ENCODE measurements at places on chromosomes 6 and 20. TPM values are rescaled to one million over a fixed set of nuclear protein-coding genes. Genes with fewer than 3 reads are reported as not detected.

The MRAP2 gene
- total RNA-seq, result 7.4 TPM

The SPATA25 gene
- total RNA-seq, result 0.95 TPM

The DYNLT1 gene
- 98.5 TPM for total RNA-seq

The PCK1 gene
- total RNA-seq, result 0.73 TPM

The MRPS18B gene
- total RNA-seq, result 125 TPM

The FAM162B gene
- not detected for total RNA-seq

The FOXS1 gene
- not detected for total RNA-seq

The POM121L2 gene
- not detected for total RNA-seq

The C20orf202 gene
- total RNA-seq, result not detected

The RAB5IF gene
- total RNA-seq, result 144 TPM

The GSTA2 gene
- not detected for total RNA-seq

DNA sequence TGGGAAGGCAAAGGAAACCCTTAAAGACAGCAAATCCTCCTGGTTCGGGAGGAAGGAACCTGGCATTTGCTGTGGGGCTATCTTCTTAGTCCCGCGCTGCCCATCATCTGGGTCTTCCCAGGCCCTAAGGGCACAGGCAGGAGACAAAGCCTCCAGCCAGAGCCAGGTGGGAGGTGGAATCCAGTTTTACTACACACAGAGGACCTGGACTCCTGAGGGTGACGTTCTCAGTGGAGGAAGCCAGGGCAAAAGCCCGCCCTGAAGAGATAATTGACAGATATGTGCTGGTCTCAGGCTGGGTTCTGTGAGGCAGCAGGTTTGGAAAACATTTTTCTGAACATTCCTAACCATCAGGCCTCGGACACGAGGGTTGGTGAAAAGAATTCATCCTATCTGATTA, 88.4 kb upstream of the AGPAT4 start:
- no peak overlapping the region for H3K4me3 ChIP-seq
- no peak for DNase-seq
- no peak overlapping the region for H3K27ac ChIP-seq
- peaks cover 3% of the 10 kb centered on the region for H3K4me1 ChIP-seq
- no peaks in the 10 kb centered on the region for H3K36me3 ChIP-seq
- H3K27me3 ChIP-seq, result no peaks in the 10 kb centered on the region

GRCh38 chr6:11272491-11273192, 40.2 kb upstream of the NEDD9 start:
- no peaks in the 10 kb centered on the region for H3K4me1 ChIP-seq
- no peaks in the 10 kb centered on the region for H3K36me3 ChIP-seq
- H3K27ac ChIP-seq, result no peak overlapping the region

GRCh38 chr20:25008388-25009217, 16.1 kb upstream of the APMAP start:
- H3K4me3 ChIP-seq, result no peak overlapping the region
- H3K27me3 ChIP-seq, result peaks cover 3% of the 10 kb centered on the region
- no peaks in the 10 kb centered on the region for H3K4me1 ChIP-seq
- H3K36me3 ChIP-seq, result no peaks in the 10 kb centered on the region
- H3K27ac ChIP-seq, result no peak overlapping the region

GRCh38 chr20:36808317-36809257, 35.0 kb upstream of the DSN1 start:
- DNase-seq, result peak; percentile 75
- H3K27me3 ChIP-seq, result no peaks in the 10 kb centered on the region
- H3K4me1 ChIP-seq, result peaks cover 8% of the 10 kb centered on the region
- H3K36me3 ChIP-seq, result peaks cover 88% of the 10 kb centered on the region

DNA sequence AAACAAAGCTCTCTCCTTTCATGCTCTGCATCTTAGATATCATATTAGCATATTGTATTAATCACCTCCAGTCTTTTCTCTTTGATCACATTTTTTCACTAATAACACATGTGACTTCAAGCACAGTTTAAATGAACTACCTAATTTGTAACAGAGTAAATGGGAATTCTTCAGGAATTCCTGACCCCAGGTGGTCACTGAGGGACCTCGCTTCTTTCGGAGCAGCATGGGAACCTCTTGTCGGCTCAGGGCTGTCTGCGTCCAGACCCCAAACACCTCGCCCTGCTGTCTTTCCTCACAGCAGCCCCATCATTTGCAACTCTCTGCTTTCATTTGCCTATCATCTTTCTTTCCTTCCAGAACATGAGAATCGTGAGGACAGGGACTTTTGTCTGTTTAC, 103.5 kb downstream of the DACT2 start:
- H3K4me3 ChIP-seq, result no peak overlapping the region
- H3K36me3 ChIP-seq, result no peaks in the 10 kb centered on the region
- peaks cover 64% of the 10 kb centered on the region for H3K27me3 ChIP-seq
- no peak overlapping the region for H3K27ac ChIP-seq
- no peak for DNase-seq

DNA sequence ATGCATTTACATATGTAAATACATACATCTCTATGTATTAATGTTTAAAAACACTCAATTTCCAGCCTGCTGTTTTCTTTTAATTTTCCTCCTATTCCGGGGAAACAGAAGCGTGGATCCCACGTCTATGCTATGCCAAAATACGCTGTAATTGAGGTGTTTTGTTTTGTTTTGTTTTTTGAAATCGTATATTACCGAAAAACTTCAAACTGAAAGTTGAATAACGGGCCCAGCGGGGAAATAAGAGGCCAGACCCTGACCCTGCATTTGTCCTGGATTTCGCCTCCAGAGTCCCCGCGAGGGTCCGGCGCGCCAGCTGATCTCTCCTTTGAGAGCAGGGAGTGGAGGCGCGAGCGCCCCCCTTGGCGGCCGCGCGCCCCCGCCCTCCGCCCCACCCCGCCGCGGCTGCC, 355 bp upstream of the BMP2 start:
- DNase-seq, result no peak
- no peaks in the 10 kb centered on the region for H3K36me3 ChIP-seq
- no peak overlapping the region for H3K4me3 ChIP-seq
- H3K27ac ChIP-seq, result no peak overlapping the region
- peaks cover 16% of the 10 kb centered on the region for H3K4me1 ChIP-seq
- no peaks in the 10 kb centered on the region for H3K27me3 ChIP-seq

DNA sequence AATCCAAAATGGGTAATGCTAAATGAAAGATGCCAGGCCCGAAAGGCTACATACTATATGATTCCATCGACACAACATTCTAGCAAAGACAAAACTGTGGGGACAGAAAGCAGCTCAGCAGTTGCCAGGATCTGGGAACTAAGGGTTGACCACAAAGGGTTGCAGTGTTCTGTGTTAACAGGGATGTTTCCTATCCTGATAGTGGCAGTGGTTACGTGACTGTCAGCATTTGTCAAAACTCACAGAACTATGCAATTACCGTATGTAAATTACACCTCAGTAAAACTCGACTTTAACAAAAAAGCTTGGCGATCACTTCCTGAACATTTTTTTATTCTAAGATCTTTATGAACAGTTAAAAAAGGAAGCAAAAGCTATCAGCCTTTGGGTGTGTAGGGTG, 83.9 kb downstream of the BANF2 start:
- no peak overlapping the region for H3K27ac ChIP-seq
- DNase-seq, result no peak
- H3K4me1 ChIP-seq, result no peaks in the 10 kb centered on the region
- H3K4me3 ChIP-seq, result no peak overlapping the region
- H3K36me3 ChIP-seq, result no peaks in the 10 kb centered on the region

GRCh38 chr6:85163156-85164080, 286.5 kb upstream of the NT5E start:
- H3K36me3 ChIP-seq, result no peaks in the 10 kb centered on the region
- no peak overlapping the region for H3K27ac ChIP-seq
- no peaks in the 10 kb centered on the region for H3K27me3 ChIP-seq

GRCh38 chr20:15345287-15345686, 1007.9 kb upstream of the FLRT3 start:
- H3K36me3 ChIP-seq, result no peaks in the 10 kb centered on the region
- H3K27ac ChIP-seq, result no peak overlapping the region
- H3K4me3 ChIP-seq, result no peak overlapping the region
- DNase-seq, result no peak
- no peaks in the 10 kb centered on the region for H3K4me1 ChIP-seq

GRCh38 chr20:38173237-38174156, 8.4 kb upstream of the TGM2 start:
- no peak overlapping the region for H3K4me3 ChIP-seq
- no peaks in the 10 kb centered on the region for H3K36me3 ChIP-seq
- peaks cover 16% of the 10 kb centered on the region for H3K27me3 ChIP-seq
- peaks cover 12% of the 10 kb centered on the region for H3K4me1 ChIP-seq
- H3K27ac ChIP-seq, result no peak overlapping the region
- DNase-seq, result peak; percentile 31

GRCh38 chr6:166153966-166154365, 13.7 kb downstream of the TBXT start:
- H3K27me3 ChIP-seq, result peaks cover 35% of the 10 kb centered on the region
- DNase-seq, result no peak
- H3K4me3 ChIP-seq, result no peak overlapping the region
- no peak overlapping the region for H3K27ac ChIP-seq

GRCh38 chr20:10832141-10832540, 158.3 kb upstream of the JAG1 start:
- H3K4me1 ChIP-seq, result no peaks in the 10 kb centered on the region
- no peak overlapping the region for H3K4me3 ChIP-seq
- no peaks in the 10 kb centered on the region for H3K27me3 ChIP-seq
- no peaks in the 10 kb centered on the region for H3K36me3 ChIP-seq
- H3K27ac ChIP-seq, result no peak overlapping the region

- H3K4me1 ChIP-seq, result no peaks in the 10 kb centered on the region
- no peak overlapping the region for H3K4me3 ChIP-seq
- no peak for DNase-seq
- peaks cover 15% of the 10 kb centered on the region for H3K27me3 ChIP-seq
Measured at GRCh38 chr6:156395276-156395675, 381.9 kb upstream of the ARID1B start.

DNA sequence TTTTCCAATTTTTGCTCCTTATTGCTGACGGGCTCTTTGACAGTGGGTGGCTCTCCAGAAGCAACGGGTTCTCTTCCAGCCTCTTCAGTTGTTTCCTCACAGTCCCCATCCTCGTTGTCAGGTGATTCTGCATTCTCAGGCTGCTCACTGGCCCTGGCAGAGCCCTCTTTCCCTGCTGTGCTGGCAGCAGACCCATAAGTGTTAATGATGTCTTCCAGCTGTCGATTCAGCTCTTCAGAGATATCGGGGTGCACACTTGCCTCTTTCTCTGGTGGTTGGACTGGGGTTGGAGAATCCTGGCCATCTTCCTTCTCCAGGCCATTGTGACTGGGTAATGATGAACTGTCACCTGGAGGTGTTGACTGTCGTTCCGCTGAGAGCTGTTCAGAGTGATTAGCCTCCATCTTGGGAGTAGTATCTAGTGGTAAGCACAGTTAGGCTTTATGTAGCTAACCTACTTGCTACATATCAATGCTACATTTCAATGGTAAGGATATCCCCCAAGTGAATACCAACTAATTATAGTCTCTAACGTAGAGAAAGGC, 3.2 kb downstream of the TXLNB start:
- no peak overlapping the region for H3K4me3 ChIP-seq
- no peaks in the 10 kb centered on the region for H3K36me3 ChIP-seq
- no peaks in the 10 kb centered on the region for H3K4me1 ChIP-seq
- no peak overlapping the region for H3K27ac ChIP-seq

DNA sequence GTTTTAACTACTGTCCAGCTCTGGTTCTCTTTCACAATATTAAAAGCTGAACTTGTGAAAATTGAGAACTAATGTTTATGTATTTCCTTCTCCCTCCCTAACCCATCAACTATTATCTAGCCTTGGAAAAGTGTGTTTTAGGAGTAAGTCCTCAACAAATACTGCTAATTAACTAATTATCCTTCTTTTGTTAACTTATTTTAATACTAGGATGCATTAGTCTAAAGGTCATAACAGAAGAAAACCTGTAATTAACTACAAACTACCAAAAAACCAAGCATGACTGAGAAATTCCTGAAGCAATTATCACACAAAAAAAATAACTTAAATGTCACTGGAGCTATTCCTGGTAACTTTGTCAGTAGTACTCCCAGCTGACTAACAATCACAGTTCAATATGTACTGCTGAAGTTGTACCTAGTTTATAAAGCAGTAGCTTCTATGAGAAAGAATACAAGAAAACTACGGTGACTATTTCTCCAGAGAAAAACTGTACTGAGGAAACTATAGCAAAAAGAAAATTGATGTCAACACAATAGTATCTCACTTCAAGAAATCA, 301.9 kb downstream of the LAMA2 start:
- H3K4me1 ChIP-seq, result no peaks in the 10 kb centered on the region
- H3K27ac ChIP-seq, result no peak overlapping the region
- no peaks in the 10 kb centered on the region for H3K27me3 ChIP-seq
- no peak overlapping the region for H3K4me3 ChIP-seq

DNA sequence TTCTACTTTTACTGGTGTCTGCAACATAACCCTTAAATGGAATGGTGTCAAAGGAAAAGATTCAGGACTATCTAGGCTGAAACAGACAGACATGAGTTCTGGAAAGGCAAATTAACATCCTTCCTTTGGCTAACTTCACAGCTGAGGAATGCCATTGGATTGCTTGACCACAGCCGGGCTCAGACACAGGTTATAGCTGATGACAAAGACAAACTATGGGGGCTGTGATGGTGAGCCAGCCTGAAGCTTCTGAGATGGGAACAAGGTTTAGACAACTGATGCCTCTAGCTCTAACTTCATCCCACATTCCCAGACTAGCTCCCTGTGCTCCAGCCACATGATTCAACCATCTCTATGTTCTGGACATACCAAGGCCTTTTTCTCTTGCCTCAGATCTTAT, 15.3 kb downstream of the POLR1C start:
- no peak overlapping the region for H3K4me3 ChIP-seq
- H3K27me3 ChIP-seq, result no peaks in the 10 kb centered on the region
- DNase-seq, result no peak
- no peak overlapping the region for H3K27ac ChIP-seq
- no peaks in the 10 kb centered on the region for H3K4me1 ChIP-seq
- peaks cover 90% of the 10 kb centered on the region for H3K36me3 ChIP-seq

- H3K4me1 ChIP-seq, result no peaks in the 10 kb centered on the region
- H3K36me3 ChIP-seq, result no peaks in the 10 kb centered on the region
- no peak overlapping the region for H3K4me3 ChIP-seq
- no peak overlapping the region for H3K27ac ChIP-seq
Measured at GRCh38 chr20:47927944-47928343, 142.7 kb upstream of the SULF2 start.

- H3K4me3 ChIP-seq, result no peak overlapping the region
- H3K27ac ChIP-seq, result no peak overlapping the region
- H3K36me3 ChIP-seq, result no peaks in the 10 kb centered on the region
- H3K4me1 ChIP-seq, result no peaks in the 10 kb centered on the region
Measured at GRCh38 chr20:52103335-52103912, 88.2 kb downstream of the ZFP64 start.

DNA sequence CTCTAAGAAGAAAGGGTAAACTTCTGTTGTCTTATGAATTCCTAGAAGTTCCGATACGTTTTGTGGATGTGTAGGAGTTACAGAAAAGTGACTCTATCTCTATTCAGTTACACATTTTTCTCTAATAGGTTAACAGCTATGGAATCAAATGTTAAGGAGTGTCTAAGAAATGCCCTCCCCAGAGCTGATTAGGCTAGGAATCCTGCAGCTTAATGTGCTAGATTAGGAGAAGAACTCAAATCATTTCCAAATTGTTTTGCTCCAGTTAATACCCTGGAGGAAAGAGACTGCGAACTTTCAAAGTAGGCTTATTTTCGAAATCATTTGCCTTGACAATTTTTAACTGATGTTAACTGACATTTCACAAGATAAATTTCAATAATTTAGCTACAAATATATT, 51.9 kb downstream of the IBTK start:
- no peaks in the 10 kb centered on the region for H3K4me1 ChIP-seq
- no peaks in the 10 kb centered on the region for H3K27me3 ChIP-seq
- no peak overlapping the region for H3K4me3 ChIP-seq
- H3K36me3 ChIP-seq, result peaks cover 87% of the 10 kb centered on the region
- no peak for DNase-seq
